Stimulated activated CD8-positive, alpha-beta memory T cell treated with anti-CD3 and anti-CD28 coated beads, Interleukin-4, amount 100 ng/mL, for 4 hours (primary cell): ENCODE measurements at places on chromosomes 2 and 18.

DNA sequence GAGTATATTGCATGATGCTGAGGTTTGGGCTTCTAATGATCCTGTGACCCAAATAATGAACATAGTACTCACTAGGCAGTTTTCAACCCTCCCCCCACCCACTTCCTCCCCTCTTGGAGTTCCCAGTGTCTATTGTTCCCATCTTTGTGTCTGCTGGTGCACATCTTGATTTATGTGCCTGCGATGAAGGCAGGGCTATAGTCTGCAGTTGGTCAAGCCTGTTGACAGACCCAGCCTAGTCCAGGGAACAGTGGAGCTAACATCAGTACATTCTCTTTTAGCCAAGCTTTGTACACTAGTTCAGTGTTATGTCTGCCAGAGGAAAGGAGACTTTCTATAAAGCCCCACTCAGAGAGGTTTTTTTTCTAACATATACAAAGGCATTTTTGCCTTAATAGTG, 287.6 kb downstream of the CPS1 start:
- DNase-seq = no peak

DNA sequence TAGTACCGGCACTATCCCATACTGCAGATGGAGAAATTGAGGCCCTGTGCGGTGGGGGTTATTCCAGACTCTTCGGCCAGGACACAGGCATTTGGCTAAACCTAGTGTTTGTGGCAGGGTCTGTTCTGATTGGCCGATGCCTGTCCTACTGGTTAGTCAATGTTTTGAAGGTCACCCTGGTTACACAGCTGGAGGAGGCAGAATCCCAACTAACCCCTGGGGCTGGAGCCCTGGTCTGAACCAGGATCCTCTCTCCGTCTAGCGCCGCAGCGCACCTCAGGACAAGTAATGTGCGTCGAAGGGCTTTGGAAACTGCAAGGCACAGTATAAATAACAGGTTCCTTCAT, 19.4 kb downstream of the TEX44 start:
- no peak for DNase-seq

- DNase-seq = no peak
Measured at GRCh38 chr2:45713136-45713535, 61.7 kb downstream of the PRKCE start.

- no peak for DNase-seq
Measured at GRCh38 chr2:1850031-1850430, 105.7 kb upstream of the PXDN start.

- DNase-seq = no peak
Measured at GRCh38 chr18:14179306-14179705, 47.1 kb upstream of the ZNF519 start.

DNA sequence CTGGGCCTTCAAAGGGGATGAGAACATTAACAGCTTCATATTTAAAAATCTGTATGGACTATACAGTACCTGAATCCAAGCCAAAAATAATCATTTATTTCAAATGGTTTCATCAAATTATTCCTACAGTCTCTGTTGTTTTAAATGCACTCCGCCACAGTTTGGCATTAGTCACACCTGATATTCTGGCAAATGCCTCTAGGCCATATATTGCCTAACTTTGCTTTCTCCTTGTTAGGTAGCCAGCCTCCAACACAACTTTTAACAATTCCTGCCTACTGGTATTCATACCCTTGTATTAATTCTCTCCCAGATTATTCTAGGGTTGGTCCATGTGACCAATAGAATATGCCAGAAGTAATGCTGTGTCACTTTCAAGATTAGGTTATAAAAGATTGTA, 146.6 kb upstream of the FANCL start:
- no peak for DNase-seq

DNA sequence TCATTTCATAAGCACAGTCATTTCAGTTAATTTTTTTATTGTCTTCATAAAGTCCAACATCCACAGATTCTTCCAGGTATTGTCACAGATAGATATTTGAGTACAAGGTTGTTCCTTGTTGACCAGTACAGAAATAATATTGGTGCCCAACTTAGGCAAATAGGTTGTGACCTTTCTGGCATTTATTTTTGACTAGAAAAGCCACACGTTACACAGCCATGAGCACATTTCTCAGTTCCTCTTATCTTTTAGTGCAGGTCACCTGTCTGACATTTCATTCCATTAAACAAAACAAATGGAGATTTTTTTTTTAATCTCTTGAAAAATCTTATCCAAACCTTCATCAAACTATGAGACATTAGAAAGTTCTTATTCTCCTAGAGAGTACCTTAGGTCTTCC, 428.8 kb downstream of the ZNF521 start:
- DNase-seq = no peak

DNA sequence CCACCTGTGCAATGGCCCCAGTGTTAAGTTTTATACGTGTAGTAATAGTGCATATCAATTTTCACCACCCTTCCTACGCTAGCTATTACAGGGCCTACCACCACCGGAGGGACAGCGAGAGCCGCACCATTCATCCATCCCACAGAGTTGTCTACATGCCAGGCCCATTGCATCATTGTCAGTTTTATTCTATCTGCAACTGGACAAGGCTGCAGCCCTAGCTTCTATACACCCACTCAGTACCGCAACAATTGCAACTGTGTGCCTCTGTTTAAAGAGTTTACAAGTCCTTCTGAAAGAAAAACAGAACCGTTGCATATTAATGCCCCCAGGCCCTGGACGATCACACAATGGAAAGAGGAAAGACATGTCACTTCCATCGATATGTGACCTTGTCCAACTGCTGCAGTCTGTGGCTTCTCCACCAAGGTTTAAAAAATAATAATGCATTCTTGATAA, 58.6 kb downstream of the ZEB2 start:
- DNase-seq = no peak

DNA sequence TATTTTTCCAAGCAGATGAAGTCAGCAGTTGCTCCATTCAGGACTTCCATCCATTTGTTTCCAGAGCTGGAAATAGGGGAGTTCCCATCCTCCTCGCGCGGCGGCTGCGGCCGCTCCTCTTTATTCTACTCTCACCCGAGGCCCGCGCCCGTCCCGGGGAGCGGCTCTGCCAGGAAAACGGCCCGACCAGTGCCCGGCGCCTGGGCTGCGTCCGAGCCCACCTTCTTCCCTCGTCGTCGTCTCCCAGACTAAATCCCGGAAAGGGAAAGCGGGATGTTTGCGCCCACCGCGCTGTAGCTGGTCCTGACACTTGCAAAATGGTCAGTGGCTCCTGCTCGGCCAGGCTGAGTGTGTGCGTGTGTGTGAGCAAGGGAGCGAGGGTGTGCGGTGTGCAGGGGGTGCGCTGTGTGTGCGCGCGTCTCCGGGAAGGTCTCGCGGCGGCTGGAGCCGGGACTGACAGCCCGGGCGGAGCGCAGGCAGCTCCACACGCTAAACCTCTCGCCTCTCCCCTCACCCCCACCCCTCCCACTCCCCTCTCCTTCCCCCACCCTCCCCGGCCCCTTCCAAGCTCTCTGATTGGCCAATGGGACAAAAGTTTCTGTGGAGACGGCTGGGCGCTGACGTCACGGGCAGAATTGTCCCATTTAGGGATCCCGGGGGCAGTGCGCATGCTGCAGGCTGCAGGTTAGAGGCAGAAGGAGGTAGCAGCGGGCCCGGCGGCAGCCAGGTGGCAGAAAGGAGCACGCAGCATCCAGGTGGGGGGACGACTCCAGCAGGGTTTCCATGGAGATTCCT, at the start of gene NOL4:
Gene NOL4 (minus strand): TSS at position 491 of the 795 bp plus-strand sequence. CDS start 1,660 bp downstream, outside the sequence.
- DNase-seq = no peak

DNA sequence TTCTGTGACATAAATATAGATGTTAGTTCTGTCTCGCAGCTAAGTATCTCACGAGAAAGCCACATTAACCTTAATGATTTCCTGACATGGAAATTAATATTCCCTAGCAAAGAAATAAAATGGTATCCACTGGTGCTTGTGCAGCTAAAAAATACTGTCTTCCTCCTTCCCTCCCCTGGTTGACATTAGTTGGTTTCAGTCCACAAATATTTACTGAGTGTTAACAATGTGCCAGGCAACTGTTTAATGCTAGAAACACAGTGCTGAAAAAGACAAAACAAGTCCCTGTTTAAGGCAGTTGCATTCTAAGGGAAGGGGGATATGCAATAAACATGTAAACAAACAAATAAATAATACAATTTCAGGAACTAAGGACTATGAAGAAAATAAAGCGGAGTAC, 44.2 kb upstream of the VPS54 start:
- DNase-seq = no peak

GRCh38 chr18:59395226-59396175, 36.4 kb upstream of the LMAN1 start:
- no peak for DNase-seq

GRCh38 chr18:26460449-26461091, 87.8 kb downstream of the KCTD1 start:
- no peak for DNase-seq

- DNase-seq = no peak
Measured at GRCh38 chr2:143333168-143333791, 204.1 kb downstream of the ARHGAP15 start.

GRCh38 chr2:74843899-74844298, 10.0 kb downstream of the HK2 start:
- no peak for DNase-seq

DNA sequence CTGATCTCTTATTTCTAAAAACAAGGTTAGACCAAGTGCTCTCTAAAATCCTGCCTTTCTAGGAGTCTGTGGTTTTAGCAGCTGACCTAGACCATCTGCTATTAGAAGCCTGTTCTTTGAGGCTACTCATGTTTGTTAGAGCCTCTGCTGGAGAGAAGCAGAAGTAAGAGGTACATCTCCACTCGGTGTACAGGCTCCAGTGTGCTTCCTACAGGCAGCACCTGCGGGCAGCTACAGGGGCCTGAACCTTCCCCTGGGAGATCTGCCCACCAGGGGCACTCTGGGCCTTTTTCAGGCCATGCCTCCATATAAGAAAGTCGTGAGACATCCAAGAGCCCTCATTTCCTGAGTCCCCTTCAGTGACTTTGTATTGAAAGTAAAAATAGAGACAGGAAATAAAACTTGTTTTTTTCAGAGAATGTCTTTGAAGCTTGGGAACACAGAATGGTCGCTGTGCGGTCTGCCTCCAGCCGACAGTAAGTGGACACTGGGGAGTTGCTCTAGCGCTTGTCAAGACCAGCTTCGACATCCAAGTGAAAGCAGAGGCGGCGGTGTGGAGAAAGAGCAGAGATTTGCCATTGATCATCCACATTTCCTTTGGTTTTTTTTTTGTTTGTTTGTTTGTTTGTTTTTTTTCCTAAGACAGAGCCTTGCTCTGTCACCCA, 31.7 kb downstream of the ONECUT2 start:
- DNase-seq = no peak

GRCh38 chr18:60021556-60021955, 121.8 kb downstream of the PMAIP1 start:
- no peak for DNase-seq

DNA sequence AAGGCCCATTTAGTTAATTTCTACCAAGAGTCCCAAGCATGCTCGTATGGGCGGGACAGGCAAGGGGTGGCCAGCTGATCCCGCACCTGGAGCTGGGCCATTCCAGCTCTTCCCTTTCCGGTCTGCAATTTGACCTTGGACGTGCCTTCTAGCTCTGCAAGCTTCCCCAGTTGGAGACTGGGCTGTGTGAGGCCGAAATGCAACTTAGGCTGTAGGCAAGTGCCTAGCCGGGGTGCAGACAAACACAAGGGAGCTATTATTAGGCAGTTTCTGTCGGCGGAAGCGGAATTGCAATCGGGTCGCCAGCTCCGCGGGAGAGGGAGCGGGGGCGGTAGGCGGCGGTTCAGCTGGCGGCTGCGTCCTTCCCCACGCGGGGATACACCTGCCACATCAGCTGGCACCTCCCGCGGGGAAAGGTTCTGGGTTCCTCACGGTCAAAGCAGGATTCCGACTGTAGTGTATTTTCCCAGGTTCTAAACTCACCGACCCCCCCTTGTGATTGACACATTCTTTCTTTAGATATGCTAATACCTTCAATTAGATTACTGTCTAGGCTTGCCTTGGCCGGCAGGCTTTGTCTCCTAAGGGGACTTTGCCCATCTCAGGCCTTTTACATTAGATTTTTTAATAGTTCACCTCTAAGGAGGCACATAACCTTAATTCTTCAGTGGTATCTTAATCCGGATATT, 17.1 kb upstream of the ZNF532 start:
- DNase-seq = no peak

- no peak for DNase-seq
Measured at GRCh38 chr18:34873986-34874580, 164.0 kb downstream of the DTNA start.

GRCh38 chr2:104825124-104825865, 28.6 kb upstream of the POU3F3 start:
- DNase-seq = no peak

DNA sequence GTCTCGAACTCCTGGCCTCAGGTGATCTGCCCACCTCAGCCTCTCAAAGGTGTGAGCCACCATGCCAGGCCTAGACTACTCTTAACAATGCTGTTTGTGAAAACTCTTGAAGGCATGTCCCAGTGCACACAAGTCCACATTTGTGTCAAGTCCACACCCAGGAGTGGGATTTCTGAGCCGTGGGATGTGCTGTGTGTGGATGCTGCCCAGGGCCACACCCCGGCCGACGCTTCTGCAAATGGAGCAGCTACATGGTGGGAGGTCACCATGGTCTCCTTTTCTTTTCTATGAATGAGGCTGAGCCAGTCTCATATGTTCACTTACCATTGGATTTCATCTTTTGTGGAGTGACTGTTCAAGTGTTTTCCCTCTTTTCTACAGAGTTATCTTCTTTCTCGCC, 15.8 kb downstream of the SNED1 start:
- no peak for DNase-seq

- DNase-seq = no peak
Measured at GRCh38 chr2:231296401-231296974, 98.1 kb downstream of the ARMC9 start.

DNA sequence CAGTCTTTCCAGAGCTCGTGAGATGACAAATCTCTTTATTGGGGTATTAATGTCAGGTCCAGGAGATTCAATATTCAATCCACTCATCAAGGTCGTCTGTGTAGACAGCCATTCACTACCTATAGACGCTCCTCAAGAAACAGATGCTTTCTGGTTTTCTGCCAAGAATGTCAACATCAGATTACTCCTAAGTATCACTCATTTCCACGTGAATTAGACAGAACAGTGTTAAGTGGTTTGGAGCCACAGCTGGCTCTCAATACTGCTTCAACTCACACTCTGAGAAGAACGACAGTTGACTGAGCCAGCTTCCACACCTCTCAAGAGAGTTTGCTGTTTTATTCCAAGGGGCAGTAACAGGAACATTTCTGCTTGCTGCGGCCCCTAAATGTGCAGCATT, 113.5 kb upstream of the NEDD4L start:
- DNase-seq = no peak

DNA sequence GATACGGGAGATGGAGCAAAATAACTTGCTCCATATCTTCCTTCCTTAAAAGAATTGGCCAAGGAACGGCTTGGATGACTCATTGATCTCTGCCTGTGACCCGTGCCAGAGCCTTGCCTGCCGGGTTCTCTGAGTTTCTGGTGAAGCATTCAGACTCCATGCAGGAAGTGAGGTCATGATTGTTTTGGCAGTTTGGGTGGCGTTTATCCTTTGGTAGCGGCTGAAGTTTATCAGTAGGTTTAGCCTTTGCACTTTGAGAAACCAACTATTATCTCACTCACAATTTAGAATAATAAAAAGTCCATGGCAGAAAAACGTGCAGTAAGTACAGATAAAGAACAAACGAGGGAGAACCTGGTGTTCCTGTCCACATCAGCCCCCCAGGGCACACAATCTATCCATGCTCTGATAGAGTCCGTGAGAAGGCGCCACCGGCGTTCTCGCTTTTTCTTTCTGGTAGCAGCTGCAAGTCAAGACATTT, 15.0 kb upstream of the CTAGE1 start:
- DNase-seq = no peak

- DNase-seq = no peak
Measured at GRCh38 chr18:34033968-34034367, 190.7 kb downstream of the NOL4 start.
